ENCODE measurements at places on chromosomes 1 and 21.
A peak's percentile ranks its signal among the peaks of the same experiment; 100 is the strongest.

DNA sequence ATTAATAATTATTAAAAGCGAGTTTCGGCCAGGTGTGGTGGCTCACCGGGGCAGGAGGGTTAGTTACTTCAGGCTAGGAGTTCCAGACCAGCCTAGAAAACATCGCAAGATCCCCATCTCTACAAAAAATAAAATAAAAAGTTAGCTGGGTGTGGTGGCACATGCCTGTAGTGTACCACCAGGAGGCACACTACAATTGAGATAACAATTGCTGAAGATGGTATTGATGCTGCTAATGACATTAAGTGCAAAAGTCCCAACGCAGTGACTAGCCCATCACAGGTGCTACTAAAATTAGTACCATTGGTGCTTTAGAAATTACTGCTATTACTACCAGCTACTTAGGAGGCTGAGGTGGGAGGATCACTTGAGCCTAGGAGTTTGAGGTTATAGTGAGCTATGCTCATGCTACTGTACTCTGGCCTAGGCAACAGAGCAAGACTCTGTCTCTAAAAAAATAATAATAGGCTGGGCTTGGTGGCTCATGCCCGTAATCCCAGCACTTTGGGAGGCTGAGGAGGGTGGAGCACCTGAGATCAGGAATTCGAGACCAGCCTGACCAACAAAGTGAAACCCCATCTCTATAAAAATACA is 156.6 kb downstream of the GREM2 start:
- ATAC-seq, result no peak

DNA sequence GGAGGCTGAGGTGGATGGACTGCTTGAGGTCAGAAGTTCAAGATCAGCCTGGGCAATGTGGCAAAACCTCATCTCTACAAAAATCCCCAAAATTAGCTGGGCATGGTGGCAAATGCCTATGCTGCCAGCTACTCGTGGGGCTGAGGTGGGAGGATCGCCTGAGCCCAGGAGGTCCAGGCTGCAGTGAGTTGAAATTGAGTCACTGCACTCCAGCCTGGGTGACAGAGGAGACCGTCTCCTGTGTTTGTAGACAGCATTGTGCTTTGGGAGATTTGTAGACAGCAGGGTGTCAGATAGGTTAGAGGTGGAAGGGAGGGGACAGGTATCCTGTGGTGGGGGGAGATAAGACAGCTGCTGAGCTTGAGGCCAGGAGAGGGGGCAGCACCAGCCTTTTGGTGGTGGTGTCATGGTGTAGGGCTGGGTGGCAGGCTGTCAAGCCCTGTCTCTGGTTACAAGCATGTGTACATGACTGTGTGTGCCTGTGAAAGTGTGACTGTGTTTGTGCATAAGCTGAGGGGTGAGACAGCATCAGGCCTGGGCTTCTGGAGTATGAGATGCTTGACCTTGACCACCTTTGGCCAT is 15.2 kb downstream of the PPFIA4 start:
- no peak for ATAC-seq

DNA sequence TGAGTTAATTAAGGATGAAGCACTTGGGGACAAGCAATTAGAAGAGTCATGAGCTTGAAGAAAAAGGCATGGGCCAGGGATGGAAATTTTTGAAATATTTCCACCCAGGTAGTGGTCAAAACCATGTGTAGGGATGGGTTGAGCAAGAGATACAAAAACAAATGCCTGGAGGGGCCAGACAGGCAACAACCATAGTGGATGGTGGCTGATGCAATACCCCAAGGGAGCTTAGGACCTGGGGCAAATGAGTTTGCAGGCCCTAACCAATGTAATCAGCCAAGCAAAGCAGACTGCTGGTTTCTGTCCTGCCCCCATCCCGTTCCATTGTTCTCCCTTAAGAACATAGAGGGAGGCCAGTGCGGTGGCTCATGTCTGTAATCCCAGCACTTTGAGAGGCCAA is 119.1 kb upstream of the FGGY start:
- ATAC-seq, result no peak

DNA sequence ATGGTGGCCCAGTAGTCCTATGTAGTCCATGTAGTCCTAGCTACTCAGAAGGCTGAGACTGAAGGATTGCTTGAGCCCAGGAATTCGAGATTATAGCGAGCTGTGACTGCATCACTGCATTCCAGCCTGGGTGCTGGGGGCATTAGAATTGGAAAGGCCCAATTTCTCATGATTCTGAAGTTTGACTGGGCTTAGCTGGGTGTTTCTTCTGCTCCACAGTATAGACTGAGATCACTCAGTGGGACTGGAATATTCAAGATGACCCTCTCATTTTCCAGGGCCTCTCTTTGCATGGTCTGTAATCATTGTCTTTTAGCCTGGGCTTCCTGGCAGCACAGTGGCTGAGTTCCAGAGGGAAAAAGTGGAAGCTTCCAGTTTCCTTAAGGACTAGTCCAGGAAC is 26.2 kb downstream of the MROH7 start:
- ATAC-seq, result no peak

DNA sequence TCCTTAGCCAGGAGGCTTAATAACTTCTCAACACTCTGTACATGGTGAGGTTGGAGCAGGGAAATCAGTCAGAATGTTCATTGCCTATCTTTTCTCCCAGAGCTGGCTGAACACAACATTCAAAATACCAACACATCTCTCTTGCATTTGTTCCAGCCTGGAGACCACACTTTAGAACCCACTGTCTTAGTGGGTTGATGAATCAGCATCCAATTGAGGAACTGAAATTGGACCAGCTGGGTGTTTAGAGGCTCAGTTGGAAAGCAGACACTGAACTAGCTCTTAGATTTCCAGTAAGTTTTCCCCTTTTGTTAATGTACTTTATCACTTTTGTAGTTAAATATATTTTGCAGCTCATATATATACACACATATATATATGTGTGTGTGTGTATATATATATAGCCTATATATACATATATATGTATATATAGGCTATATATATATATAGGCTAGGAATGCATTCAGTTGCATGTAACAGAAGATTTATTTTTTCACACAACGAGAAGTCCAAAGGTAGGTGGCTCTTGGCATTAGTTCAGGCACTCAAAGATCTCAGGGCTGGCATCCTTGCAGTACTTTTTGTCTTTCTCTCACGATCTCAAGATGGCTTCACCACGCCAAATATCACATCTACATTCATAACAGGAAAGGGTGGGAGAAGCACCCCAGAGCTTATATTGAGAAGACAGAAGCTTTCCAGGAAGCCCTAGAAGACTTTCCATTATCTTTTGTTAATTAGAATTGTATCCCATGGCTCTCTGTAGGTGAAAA is 35.0 kb upstream of the HUNK start:
- ATAC-seq, result no peak

- no peak for ATAC-seq
Observed at GRCh38 chr1:14103878-14104430, 404.0 kb downstream of the PRDM2 start.

DNA sequence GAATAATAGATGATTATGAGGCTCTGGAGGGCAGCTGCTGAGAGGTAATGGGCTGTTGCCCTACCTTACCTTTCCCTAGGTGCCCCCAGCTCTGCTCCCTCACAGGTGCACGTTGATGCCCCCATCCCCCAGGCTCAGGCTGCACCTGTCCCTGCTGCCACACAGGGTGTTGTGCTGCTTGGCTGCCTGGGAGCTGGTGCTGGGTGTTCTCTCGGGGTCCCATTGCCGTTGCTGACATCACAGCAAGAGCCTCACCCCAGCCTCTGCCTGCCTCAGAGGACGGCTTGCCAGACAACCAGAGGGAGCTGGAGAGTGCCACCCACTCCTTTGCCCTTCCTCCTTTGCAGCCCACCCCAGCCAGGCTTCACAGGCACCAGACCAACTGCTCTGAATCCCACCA is 31.4 kb upstream of the DMBX1 start:
- no peak for ATAC-seq

DNA sequence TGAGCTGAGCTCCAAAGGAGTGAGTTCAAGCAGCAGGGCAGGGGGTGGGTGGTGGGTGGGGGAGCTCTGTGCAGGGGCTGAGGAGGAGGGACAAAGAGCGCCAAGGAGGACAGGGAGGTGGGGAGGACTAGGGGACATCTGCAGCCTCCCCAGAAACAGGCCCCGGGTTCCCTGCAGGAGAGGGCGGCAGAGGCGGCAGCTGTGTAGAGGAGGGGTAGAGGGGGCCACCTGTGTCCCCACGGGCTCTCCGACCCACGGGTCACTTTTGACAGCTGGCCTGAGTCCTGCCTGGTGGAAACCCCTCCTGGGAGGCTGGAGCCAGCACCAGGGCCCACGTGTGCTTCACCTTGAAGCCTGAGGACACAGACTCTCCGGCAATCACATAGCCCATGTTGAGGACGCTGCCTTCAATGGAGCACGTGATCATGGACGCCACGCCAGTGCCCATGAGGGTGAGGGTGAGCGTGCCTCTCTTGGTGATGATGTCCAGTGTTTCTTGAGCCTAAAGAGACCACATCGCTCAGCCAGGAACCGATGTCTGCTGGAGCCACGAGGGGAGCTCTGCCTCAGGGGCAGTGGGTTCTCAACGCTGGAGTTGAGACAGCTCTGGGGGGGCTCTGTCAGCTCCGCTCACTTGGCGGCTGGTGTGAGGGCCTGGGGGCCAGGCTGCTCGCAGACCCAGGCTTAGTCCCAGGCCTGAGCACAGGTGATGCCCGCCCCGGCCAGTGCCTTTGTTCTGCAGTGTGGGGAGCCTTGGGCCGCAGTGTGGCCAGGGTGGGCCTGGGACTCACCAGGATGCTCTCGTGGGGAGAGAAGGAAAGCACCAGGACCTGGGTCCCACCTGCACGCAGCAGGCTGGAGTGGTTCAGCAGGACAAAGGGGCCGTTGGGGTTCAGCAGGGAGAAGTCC is 6.6 kb upstream of the TMEM52 start:
- no peak for ATAC-seq

- ATAC-seq, result no peak
Observed at GRCh38 chr1:1037366-1038327, 17.7 kb downstream of the AGRN start.

- ATAC-seq, result no peak
Observed at GRCh38 chr21:34020983-34021553, 52.3 kb upstream of the MRPS6 start.

DNA sequence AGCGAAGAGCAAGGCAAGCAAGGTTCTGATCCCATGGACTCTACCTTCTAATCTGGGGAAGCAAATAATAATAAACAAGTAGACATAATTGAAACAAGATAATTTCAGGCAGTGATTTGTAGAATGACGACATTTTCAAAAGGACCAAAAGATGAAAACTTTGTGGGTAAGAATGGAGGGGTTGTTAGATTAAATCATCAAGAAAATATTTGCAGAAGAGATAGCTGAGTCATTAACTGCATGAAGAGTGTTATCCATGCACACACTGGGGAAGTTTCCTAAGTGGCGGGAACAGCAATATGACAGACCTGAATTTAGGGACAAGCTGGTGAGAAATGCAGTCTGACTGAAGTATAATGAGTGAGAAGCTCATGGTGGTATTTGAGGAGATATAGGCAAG is 583.1 kb upstream of the RGS18 start:
- no peak for ATAC-seq

GRCh38 chr1:162732094-162732493 is 58.4 kb upstream of the HSD17B7 start:
- no peak for ATAC-seq

DNA sequence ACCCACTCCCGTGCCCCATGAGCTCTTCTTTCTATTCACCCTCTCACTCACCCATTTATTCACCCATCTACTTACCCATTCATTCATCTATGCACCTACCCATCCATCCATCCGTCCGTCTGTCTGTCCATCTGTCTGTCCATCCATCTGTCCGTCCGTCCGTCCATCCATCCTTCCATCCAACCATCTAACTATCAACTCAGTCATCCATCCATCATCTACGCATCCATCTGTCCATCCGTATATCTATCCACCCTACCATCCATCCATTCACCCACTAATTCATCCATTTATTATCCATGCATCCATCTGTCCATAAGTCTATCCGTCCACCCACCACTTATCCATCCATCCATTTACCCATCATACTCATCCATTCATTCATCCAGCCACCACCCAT is 10.8 kb upstream of the CSF3R start:
- no peak for ATAC-seq

- no peak for ATAC-seq
Observed at GRCh38 chr21:32240851-32241687, 37.8 kb downstream of the MIS18A start.

DNA sequence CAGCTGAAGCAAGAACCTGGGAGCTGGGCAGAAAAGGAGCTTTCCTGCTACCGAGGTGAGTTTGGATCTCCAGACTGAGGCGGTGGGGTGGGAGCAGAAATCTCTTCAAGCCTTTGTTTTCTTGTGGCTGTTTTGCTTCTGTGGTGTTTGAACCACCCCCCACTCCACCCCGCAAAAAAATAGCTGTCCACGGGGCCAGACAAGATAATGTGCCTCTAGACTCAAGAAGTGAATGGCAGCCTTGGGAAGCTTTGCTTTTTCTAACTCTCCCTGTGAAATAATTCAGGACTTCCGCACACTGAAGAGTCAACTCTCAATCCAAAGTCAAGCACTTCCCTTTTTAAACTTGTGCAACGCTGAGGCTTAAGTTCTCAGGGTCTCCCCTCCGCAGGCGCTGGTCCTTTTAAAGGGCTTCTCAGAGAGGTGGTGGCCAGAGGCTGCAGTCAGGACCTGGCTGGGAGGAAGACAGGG is 159.6 kb upstream of the COA6 start:
- no peak for ATAC-seq

GRCh38 chr1:21594935-21595897 is 73.9 kb downstream of the RAP1GAP start:
- peak; percentile 5 for ATAC-seq

DNA sequence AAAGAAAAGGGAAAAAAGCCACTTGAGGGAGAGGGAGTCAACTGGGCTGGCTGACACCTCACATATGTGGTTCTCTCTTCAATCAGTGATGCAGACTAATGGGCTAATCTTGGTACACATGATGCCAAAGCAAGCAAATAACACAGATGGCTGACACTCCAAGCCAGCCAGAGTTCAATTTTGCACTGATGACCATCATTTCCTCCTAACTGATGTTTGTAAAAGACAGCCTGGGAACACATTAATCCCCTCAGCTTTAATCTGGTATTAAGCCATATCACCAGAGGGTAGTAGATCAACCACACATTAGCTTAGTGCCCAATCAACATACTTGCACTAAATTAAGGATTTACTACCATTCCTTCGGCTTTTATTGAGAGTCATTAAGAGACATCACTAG is 2.8 kb downstream of the VPS72 start:
- ATAC-seq, result no peak

DNA sequence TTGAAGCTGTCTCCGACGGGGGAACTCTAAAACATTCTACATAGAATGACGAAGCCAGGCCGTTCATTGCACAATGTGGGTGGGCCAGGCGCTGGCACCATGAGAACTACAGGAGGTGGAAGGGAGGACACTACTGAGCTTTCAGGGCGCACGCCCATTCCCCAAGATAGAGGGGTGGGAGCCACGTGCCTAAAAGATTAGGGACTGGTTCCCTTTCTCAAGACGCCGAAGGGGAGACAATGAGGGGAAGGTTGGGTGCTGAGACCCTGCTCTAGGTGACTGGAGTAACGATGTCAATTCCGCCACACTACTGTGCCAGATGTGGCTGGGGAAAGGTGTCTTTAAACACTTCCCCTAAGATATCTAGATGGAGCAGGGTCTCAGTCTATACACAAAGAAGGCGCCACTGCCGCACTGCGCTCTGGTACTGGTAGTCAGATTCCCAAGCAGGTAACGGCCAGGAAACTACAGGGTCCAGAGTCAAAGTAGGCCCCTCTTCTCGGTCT is 782 bp downstream of the CSDE1 start:
- peak; percentile 40 for ATAC-seq

GRCh38 chr1:109490029-109490933 is 3.6 kb upstream of the CYB561D1 start:
- peak; percentile 54 for ATAC-seq

Measured in esophagus mucosa (tissue), 1 donor.